ENCODE measurements at places on chromosomes 2 and 18.

DNA sequence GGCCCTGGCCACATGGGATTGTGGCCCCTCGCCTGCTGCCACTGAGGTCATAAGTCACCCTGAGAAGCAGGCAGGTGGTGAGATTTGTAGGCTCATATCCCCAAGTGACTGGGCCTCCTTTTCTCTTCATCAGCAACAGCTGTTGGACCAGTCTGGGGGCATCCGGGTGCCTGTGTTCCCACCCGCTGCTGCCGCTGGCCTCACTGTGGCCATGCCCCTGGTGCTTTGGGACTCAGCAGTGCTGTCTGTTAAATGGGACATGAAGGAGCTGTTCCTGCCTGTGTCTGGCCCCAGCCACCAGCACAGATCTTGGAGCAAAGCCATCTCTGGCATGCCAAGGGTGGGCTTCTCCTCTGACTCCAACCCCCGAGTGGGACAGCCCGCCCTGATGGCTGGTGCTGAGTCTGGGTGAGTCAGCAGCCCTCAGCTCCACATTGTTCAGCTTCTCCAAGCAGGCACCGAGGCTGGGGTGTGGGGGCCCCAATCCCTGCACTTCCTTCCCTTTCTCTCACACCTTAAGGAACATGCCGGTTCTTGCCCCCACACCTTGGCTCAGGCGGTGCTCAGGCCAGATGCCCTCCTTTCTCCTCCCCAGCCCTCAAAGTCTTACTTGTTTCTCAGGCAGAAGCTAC is 207.9 kb downstream of the GLI2 start:
- DNase-seq, result peak; percentile 49

DNA sequence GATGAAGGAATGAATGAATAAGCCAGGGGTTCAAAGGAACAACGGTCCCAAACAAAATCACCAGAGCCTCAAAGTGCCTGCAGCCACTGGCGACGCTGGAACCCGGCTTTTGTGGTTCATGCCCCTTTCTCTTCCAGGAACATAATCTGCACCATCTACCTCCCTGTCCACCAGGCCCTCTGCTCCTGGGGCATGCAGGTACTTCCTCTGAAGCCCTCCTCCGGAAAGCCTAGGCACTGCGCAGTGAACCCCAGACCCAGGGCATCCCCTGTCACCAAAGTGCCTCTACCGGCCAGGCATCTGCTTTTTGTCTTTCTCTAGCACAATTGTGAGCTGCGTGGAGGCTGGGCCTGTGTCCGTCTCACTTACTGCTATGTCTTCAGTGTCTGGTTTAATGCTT is 98.6 kb upstream of the TMEM200C start:
- DNase-seq, result no peak

DNA sequence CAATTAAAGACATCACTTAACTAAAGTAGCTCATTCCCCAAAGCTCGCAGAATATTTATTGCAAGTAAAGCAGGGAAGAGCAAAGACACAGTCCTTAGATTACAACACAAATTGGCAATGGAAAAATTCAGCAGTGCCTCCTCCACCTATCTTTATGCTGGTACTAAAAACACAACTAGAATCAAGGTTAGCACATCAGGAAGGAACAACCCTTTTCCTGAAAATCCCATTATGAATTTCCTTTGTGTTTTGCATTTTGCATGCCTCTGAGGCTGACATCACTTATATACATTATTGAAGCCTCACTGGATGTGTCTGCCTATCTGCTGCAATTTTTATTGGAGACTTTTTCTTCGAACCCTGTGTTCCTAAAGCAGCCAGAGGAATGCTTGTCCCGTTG is 193.8 kb upstream of the STK17B start:
- DNase-seq, result no peak

GRCh38 chr2:53397085-53397484 is 370.5 kb upstream of the CHAC2 start:
- DNase-seq, result no peak

GRCh38 chr2:2456721-2457120 is 125.6 kb upstream of the MYT1L start:
- peak; percentile 8 for DNase-seq

DNA sequence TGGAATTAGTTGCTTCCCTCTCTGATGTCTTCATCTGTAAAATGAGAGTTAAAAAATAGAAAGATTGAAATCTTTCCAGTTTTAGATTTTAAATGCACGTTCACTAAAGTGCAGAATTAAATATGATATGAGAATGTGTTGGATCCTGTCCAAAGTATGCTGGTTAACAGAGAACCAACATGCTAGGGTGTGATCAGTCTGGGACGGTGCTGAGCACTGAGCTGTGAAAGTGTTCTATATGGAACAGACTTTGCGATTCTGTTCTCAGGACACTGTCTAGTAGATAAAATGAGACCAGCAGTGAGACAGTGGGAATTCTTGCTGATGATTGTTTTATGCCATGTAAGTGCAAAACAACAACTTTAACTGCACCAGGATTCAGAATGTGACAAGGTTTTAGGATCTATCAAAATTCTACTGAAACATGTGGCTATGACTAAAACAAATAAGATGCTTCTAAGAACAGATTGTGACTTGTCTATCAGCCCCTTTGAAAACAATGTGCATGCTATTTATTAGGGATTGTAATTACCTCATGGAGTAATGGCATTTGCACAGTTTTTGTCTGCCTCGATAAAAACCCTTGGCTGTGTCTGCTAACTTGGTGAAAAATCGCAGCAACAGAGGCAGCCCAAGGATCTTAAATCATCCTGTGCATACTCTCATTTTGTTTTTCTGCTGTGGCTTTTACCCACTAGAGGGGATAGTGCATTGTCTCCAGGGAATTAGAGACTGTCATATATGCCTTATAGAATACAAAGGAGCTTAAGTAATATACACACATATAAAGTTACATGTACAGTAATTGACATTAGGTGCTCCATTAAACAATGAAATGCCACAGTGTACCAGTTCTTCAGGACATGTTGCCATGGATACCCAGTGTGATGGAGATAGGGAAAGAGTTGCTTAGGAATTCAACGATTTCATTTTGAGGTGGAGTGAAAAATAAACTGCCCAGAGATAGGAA is 55.1 kb downstream of the MAP3K20 start:
- no peak for DNase-seq

DNA sequence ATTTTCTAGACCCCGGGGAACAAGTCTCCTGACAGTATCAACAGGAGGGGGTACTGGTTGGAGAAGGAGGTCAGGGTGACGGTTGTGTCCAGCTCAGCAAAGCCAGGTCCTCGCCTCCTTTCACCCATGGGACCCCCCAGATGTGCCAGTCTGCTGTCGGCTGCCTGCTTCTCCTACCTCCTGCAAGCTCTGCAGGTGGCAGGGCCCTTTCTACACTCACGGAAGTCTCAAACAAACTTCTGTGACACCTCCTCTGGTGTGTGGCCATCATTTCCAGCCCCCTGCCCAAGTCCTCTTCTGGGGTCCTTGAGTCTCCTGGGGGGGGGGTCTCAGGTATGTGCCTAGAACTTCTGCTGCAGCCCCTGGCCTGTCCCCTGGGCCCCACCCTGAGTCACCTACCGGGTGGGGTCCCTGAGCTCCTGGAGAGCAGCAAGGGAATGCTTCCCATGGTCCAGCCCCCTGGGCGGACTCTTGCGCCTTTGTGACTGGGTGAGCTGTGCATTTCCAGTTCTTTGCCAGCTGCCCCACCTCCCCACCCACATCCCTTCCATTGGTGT is 12.8 kb downstream of the SH3RF3 start:
- no peak for DNase-seq

DNA sequence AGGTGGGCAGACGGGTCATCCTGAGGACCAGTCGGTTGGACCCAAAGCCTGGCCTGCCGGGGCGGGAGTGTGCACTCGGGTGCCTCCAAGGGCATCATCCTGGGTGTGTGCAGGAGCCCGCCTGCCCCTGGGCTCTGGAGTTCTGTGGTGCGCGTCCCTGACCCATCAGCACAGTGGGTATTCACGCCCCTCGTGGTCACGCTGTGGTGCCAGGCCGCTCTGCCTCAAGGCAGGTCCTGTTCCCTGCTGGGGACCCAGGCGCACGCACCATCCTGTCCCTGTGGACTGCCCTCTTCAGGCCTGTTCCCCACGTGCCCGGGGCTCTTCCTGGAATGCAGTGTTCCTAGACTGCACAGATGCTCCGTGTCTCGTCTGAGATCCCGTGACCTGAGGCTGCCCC is 14.3 kb upstream of the D2HGDH start:
- no peak for DNase-seq

GRCh38 chr2:62217421-62217820 is 21.5 kb downstream of the B3GNT2 start:
- DNase-seq, result no peak

DNA sequence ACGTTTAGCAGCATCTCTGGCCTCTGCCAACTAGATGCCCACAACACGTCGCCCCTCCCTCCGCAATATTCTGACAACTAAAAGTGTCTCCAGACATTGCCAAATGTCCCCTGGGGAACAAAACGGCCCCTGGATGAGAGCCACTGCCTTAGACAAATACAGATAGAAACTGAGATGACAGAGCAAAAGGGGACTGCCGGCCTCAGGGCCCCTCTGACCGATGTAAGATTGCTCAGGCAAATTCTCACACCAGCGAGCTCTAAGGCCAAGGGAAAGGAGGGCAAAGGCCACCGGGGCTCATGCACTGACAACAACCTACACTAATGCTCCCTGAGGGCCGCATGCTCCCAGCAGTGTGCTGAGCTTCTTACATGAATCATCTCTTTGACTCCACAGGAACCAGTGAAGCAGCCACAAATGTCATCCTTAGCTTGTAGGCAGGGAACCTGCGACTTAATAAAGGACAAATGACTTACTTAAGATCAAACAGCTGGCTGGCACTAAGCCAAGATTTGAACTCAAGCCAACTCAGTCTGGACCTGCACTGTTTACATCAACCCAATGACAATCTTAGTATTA is 228.5 kb downstream of the TTC32 start:
- DNase-seq, result no peak

- no peak for DNase-seq
Measured at GRCh38 chr18:13877157-13877556, 38.2 kb downstream of the MC2R start.

- no peak for DNase-seq
Measured at GRCh38 chr2:11483806-11484617, 18.1 kb upstream of the E2F6 start.

- DNase-seq, result no peak
Measured at GRCh38 chr2:216242365-216242764, 129.9 kb downstream of the MARCHF4 start.

GRCh38 chr2:12728221-12728777 is 11.6 kb downstream of the TRIB2 start:
- DNase-seq, result no peak

DNA sequence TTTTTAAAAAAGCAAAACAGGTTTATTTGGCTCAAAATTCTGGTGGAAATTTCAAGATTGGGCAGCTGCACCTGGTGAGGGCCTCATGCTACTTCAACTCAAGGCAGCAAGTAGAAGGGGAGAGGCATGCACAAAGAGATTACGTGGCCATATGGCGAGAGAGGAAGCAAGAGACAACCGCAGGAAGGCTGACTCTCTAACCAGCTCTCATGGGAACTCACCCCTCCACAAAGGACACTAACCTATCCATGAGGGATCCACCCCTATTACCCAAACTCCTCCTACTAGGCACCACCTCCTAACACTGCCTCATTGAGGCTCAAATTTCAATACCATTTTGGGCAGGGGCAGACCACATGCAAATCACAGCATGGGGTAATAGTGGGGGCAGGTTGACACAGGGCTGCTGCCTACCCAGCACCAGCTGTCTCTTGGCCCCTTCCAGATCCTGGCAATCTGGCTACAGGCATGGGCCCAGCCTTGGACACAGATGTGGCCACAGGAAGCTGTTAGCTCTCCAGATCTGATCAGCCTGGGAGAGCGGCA is 2.0 kb upstream of the CAPN10 start:
- no peak for DNase-seq

GRCh38 chr2:33265584-33266338 is 210.7 kb upstream of the RASGRP3 start:
- DNase-seq, result no peak

GRCh38 chr2:217468042-217468830 is 534.6 kb downstream of the TNS1 start:
- no peak for DNase-seq

- peak; percentile 21 for DNase-seq
Measured at GRCh38 chr2:3827673-3828575, 124.5 kb downstream of the DCDC2C start.

- no peak for DNase-seq
Measured at GRCh38 chr2:109349503-109350465, 220.8 kb downstream of the SH3RF3 start.

DNA sequence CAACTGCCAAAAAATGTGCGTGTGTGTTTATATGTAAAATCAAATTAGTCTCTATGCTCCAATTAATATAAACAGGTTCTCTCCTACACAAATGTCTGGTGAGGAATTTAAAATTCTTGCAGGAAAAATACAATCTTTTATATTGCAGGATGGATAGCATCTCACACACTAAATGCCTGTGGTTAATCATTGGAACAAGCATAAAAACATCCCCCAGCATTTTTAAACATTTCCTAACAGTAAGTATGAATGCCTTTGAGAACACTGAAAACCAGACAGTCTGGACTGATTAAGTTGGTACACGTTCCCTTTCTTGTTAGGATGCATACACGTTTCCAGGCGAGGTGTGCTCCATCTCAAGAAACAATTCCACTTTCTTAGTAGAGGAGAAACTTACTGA is 29.9 kb upstream of the PDE1A start:
- DNase-seq, result no peak

DNA sequence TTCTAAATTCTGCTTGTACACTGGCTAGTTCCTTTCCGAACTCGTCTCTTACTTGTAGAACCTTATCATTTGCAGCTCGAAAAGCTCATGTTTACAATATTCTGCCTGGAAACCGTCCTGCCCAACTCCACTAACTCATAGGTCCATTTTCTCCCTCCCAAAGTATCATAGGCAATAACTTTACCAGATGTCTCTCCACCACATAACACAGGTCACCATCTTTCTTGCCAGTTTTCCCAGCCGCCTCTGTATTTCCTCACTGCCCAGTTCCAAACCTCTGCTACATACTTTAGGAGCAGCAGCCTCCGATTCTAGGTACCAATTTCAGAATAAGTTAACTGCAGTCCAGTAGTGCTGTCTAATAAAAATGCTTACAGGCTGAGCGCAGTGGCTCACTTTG is 259.5 kb downstream of the GLI2 start:
- no peak for DNase-seq

- no peak for DNase-seq
Measured at GRCh38 chr2:140424471-140424870, 1644.3 kb upstream of the NXPH2 start.

- no peak for DNase-seq
Measured at GRCh38 chr18:5770176-5770575, 125.1 kb downstream of the TMEM200C start.

- peak; percentile 55 for DNase-seq
Measured at GRCh38 chr2:148642891-148643416, 1.6 kb upstream of the EPC2 start.

DNA sequence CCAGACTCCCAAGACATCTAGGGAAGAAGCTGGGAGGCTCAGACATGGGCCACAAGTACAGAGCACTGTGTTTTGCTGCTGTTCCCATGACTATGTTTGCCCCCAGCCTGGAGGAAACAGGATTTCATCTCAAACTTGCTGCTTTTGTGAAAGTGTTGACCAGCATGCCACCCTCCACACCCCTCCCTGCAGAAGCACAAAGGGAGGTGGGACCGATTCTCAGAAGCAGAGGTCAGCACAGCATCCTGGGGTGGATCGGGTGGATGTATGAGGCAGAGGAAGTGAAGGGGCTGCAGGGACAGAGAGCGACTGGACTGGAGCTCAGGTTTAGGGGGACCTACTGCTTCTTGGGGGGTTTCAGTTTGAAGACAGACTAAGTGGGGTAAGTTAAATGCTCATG is 209.2 kb downstream of the ZNF516 start:
- no peak for DNase-seq

- no peak for DNase-seq
Measured at GRCh38 chr2:240302041-240302440, 133.4 kb upstream of the GPC1 start.

- no peak for DNase-seq
Measured at GRCh38 chr2:98347298-98348065, 1.2 kb downstream of the CNGA3 start.

Data from RWPE1 (cell line).